H54 (cell line): ENCODE measurements at places on chromosomes 1 and 21.

DNA sequence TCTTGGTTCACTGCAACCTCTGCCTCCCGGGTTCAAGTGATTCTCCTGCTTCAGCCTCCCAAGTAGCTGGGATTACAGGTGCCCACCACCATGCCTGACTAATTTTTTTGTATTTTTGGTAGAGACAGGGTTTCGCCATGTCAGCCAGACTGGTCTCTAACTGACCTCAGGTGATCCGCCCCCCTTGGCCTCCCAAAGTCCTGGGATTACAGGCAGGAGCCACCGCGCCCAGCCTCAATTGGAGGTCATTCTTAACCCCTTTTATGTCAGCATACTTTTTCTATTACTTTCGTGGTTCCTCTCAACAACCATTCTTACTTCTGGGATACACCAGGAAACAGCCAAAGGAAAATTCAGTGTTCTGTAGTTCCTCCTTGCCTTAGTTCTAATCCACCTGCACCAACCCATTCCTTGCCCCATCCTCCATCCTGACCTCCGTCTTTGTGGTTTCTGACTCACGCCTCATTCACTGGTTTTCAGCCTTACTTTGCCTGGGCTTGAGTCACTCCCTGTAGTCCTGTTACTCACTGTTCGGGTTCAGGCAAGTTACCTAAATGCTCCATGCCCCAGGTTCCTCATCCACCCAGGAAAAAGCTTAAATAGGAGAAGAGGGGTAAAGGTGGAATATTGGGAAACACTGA lies 12.9 kb upstream of the BCL10 start:
- DNase-seq: peak; percentile 42

- no peak for DNase-seq
Measured at GRCh38 chr1:69743146-69743545, 175.4 kb downstream of the LRRC7 start.

DNA sequence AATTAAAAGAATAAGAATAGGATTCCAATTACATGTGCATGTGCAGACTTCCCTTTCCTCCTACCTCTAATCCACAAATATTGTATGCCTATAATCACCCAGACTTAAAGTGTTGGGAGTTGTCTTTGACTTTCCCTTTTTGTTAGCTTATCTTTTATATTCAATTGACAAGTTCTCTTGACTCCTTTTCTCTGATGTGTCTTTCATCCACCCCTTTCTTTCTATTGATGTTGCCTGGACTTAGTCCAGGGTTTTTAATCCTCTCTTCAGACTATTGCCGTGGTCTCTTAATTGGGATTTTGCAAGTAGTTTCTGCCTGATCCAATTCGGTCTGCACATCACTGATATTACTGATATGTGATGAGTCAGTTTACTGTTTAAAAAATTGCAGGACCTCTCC lies 170.9 kb downstream of the LHX8 start:
- no peak for DNase-seq

DNA sequence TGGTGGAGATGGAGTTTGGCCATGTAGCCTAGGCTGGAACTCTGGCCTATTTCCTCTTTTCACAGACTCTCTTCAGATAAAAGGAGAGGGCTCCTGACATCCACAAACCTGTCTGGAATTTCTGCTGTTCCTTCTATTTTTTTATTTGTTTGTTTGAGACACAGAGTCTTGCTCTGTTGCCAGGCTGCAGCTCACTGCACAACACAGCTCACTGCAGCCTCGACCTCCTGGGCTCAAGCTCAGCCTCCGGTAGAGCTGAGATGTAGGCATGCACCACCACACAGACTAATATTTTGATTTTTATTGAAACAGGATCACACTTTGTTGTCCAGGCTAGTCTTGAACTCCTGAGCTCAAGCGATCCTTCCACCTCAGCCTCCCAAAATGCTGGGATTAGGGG lies 230.9 kb downstream of the TM2D1 start:
- DNase-seq: no peak

DNA sequence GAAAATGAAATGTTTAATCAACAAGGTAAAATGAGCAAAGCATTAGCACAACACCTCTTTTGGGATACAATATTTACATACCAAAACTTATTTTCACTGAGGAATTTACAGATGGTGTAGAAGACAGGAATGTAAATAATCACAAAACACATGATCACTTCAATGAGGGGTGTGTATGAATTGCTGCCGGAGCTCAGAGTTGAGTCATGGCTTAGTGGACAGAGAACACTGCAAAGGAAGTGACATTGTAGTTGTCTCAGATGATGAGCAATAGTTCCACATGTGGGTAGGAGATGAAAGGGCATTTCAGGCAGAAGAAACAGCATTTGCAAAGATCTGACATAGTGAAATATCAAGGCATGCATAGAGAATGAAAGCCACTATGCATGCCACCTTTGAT lies 5.6 kb upstream of the KPRP start:
- peak; percentile 12 for DNase-seq

- DNase-seq: no peak
Measured at GRCh38 chr1:9389968-9390367, 97.3 kb downstream of the SPSB1 start.

DNA sequence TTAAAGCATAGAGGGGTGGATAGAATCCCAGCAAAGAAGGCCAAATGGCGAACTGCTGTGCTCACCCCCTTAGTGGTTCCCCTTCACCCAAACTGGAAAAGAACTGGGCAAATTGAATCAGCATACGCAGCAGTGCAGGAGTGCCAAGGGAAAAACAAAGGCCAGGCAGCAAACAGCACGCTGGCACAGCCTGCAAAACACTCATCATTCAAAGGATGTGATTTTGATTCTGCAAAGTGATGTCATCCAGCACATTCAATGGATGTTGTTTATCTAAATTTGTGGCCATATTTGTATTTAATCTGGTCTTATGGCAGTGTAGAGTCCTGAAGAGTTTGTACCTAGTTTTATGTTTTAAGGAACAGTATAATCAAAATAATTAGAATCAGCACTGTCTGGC lies 71.8 kb upstream of the ECE1 start:
- DNase-seq: no peak

DNA sequence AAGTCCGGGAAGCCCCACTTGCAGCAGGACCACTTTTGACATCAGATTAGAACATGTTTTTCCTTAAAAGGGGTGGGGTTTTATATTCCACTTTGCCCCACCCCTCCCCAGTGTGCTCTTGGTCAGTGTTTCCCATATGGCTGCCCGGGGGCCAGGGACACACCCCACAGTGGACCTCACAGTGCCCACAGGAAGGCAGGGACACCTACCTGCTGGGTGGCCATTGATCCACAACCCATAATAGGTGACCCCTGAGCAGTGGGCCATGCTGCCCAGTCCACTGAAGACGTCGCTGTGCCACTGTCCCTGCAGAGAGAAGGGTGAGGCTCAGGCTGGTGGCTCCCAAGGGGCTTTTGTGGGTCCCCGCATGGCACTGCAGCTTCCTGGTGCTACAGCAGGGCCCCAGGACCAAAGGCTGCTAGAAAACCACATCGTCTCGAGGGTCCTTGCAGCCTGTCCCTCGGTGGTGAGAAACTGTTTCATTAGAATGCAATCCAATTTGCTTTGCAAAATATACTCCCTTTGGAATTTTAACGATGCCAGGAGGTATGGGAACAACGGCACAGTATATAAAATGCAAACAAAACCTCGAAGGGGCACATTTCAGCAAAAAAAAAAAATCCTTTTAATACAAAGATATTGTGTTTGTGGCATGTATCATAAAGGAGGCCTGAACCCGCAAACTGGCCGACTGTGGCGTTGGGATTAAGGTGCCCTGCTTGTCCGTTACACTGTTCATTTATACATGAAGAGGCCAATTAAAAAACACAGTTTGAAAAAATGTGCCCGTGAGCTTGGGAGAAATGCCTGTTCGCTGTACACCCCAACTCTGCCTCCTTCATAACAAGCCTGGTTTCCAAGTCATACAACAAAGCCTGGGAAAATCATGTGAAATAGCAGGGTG lies 16.9 kb downstream of the MORN1 start:
- no peak for DNase-seq
